ENCODE measurements at places on chromosomes 6 and 20.

GRCh38 chr20:37781626-37782025 is 87.8 kb downstream of the CTNNBL1 start:
- DNase-seq = no peak

DNA sequence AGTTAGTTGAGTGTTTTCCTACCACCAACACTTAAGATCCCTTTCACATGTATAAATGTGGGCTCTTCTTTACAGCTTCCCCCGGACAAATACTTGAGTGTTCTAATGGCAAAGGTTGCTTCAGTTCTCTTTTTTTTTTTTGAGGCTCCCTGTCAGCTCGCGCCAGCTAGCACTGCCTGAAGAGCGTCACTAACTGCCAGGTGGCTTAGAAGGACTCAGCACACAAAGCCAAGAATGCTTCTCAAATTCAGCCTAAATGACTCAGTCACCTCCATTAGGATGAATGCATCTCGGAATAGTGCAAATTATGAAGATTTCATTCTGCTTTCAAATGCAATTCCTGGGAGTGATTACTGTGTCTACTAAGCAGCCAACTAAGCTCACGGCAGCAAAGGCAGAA is 150.7 kb upstream of the BTBD3 start:
- no peak for DNase-seq

GRCh38 chr6:120348926-120349325 is 985.4 kb downstream of the TBC1D32 start:
- DNase-seq = no peak

- no peak for DNase-seq
These were observed 74.0 kb downstream of the AGPAT4 start for GRCh38 chr6:161199850-161200249.

DNA sequence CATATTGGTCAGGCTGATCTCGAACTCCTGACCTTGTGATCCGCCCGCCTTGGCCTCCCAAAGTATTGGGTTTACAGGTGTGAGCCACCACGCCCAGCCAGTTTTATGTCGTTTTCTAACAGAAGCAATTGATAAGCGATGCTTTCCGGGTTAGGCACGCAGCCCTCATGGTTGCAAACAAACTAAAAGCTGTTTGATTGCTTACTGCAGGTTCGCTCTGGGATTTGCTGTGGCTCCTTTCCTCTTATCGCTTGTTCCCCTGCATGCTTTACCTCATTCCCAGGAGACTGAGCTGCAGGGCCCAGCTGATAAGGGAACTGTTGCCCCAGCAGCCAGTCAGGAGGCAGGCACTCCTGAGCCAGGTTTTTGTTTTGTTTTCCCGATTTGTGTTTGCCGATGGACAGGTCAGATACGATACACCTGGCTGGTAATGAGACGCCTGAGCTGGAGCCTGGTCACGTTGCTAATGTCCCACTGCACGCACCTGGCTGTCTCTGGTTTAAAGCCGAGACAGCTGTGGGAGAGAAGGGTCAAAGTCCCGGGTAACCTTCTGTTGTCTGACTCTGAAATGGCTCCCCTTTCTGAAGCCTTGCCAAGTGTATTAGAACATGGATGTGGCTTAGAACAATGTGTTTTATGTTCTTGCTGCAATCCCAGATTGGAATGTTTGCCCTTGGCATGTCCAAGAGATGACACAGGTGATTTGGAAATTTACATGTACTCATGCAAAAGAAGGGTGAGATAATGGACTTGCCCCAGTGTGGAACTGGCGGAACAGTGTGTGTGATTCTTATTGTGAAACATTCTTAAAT is 19.9 kb downstream of the DSP start:
- DNase-seq = no peak

- no peak for DNase-seq
These were observed 569.7 kb upstream of the MARCKS start for GRCh38 chr6:113287396-113287795.

GRCh38 chr6:106858653-106859092 is 115.9 kb downstream of the CD24 start:
- no peak for DNase-seq
